Kidney (tissue), 22 donors: ENCODE measurements at places on chromosomes 13 and 19. TPM values are rescaled to one million over a fixed set of nuclear protein-coding genes. Genes with fewer than 3 reads are reported as not detected.

DNA sequence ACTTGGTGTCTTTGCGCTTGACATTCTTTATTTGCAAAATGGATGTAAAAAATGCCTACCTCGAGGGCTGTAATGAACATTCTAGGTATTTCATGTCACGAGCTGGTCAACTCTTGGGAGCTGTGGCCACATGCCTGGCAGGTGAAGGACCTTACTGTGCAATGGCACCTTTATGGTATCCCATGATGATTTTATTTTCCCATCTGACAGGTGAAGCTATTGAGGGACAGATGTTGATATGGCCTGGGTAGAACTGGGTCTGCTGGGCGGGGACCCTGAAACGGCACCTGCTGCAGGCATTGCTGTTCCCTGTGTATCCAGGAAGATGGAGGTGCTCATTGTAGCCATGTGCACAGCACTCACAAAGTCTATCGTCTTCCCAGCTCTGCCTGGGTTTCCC lies 332.2 kb downstream of the TEX29 start:
- H3K27me3 ChIP-seq, result no peaks in the 10 kb centered on the region
- no peak overlapping the region for H3K4me3 ChIP-seq
- no peak overlapping the region for H3K27ac ChIP-seq
- H3K4me1 ChIP-seq, result no peaks in the 10 kb centered on the region
- no peaks in the 10 kb centered on the region for H3K36me3 ChIP-seq
- DNase-seq, result peak; percentile 12

- no peaks in the 10 kb centered on the region for H3K36me3 ChIP-seq
- H3K4me1 ChIP-seq, result no peaks in the 10 kb centered on the region
- H3K27me3 ChIP-seq, result no peaks in the 10 kb centered on the region
- no peak for DNase-seq
Measured at GRCh38 chr13:48901781-48902180, 73.9 kb upstream of the FNDC3A start.

DNA sequence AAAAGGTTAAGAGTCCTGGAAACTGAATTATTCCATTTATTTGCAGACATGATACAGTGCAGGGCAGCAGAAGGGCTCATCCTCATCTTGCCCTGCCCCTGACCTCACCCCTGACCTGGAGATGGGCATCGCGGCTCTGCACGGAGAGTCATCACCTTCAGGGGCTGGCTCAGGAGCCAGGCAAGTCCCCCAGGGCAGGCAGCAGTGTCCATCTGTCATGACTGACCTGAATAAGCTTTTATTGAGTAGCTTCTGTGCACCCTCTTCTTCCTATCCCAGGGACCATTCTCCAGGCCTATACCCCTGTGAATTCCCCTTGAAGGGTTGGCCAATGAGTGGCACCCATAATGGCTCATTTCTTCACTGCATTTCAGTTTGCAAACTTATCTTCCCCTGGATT lies 484.2 kb downstream of the ZNF536 start:
- no peak for DNase-seq
- H3K4me1 ChIP-seq, result no peaks in the 10 kb centered on the region
- no peak overlapping the region for H3K27ac ChIP-seq
- H3K4me3 ChIP-seq, result no peak overlapping the region

- H3K4me1 ChIP-seq, result peaks cover under 1% of the 10 kb centered on the region
- no peak overlapping the region for H3K4me3 ChIP-seq
- no peaks in the 10 kb centered on the region for H3K27me3 ChIP-seq
- no peak overlapping the region for H3K27ac ChIP-seq
- DNase-seq, result no peak
- no peaks in the 10 kb centered on the region for H3K36me3 ChIP-seq
Measured at GRCh38 chr13:48241651-48242050, 8.6 kb downstream of the ITM2B start.

The KIR2DL4 gene
- 0.25 TPM for total RNA-seq

The KLK15 gene
- not detected for total RNA-seq

The CATSPERD gene
- total RNA-seq, result not detected

The CEACAM8 gene
- not detected for total RNA-seq

The TPGS1 gene
- 23.1 TPM for total RNA-seq
